ENCODE measurements at places on chromosomes 1 and 21. TPM values are rescaled to one million over a fixed set of nuclear protein-coding genes. Genes with fewer than 3 reads are reported as not detected.
A peak's percentile ranks its signal among the peaks of the same experiment; 100 is the strongest.

DNA sequence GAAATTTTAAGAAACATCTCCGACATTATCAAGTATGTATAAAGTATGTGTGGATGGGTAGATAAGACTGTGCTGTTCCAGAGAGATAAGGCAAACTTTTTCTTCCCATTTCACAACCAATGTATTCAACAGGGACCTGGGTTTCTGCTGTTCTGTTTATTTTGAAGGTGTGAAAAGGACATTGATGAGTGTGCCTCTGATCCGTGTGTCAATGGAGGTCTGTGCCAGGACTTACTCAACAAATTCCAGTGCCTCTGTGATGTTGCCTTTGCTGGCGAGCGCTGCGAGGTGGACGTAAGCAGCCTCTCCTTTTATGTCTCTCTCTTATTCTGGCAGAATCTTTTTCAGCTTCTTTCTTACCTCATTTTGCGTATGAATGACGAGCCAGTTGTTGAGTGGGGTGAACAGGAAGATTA lies 174.0 kb downstream of the CRB1 start:
- H3K27me3 ChIP-seq: no peaks in the 10 kb centered on the region
- no peak overlapping the region for H3K27ac ChIP-seq
- H3K4me1 ChIP-seq: no peaks in the 10 kb centered on the region

GRCh38 chr1:243799908-243800307 lies 50.1 kb downstream of the AKT3 start:
- peaks cover 3% of the 10 kb centered on the region for H3K4me1 ChIP-seq
- no peaks in the 10 kb centered on the region for H3K36me3 ChIP-seq

CCDC18 gene
- 2.0 TPM for polyA plus RNA-seq

CLIC6 gene
- 25.9 TPM for polyA plus RNA-seq

REN gene
- polyA plus RNA-seq: 0.75 TPM

DNA sequence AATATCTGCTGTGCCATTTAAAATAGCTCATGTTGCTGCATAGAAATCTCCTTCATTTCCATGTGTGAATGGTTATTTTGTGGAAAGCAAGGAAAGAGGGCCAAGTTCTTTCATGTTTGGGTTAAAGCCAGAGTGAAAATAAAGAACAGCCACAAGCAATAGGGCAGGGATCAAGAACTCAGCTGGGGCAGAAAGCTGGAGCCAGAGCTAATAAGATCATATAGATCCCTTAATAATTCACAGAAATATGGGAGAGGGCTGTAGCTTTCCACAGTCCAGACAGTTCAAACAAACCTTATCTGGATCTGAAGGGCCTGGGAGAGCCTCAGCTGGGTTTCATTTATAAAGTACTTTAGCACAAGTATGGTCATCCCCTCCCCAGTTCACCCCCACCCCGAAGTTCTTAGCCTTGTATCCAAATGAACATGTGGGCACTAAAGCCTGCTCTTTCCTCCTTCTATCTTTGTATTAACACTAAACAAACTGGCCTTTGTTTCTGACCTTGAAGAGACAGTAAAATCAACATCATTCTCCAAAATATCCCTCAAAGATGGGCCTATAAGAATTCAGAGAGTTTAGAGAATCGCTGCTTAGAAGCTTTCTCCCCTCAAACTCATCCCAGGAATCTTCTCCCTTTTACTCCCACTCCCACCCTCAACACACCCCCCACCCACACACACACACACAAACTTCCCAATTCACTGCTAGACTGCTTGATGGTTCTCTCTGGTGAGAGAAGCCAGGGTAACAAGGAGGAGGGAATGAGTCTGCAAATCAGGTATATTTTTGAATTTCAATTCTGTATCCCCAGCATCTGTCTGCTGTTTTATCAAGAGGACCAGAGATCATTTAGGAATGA lies 41.7 kb downstream of the UTP25 start:
- no peaks in the 10 kb centered on the region for H3K36me3 ChIP-seq
- H3K27ac ChIP-seq: no peak overlapping the region
- no peak for DNase-seq
- H3K4me3 ChIP-seq: no peak overlapping the region
- no peaks in the 10 kb centered on the region for H3K27me3 ChIP-seq

- H3K4me3 ChIP-seq: no peak overlapping the region
- peaks cover 3% of the 10 kb centered on the region for H3K4me1 ChIP-seq
- DNase-seq: no peak
- no peak overlapping the region for H3K27ac ChIP-seq
Measured at GRCh38 chr1:155313261-155313660, 4.6 kb downstream of the FDPS start.

GRCh38 chr21:42089093-42089631 lies 18.0 kb downstream of the UMODL1 start:
- H3K27ac ChIP-seq: no peak overlapping the region
- no peak for DNase-seq
- no peaks in the 10 kb centered on the region for H3K4me1 ChIP-seq
- no peaks in the 10 kb centered on the region for H3K27me3 ChIP-seq
- no peaks in the 10 kb centered on the region for H3K36me3 ChIP-seq
- H3K4me3 ChIP-seq: no peak overlapping the region

GRCh38 chr1:240831191-240831631 lies 219.3 kb upstream of the GREM2 start:
- H3K4me1 ChIP-seq: no peaks in the 10 kb centered on the region
- H3K36me3 ChIP-seq: no peaks in the 10 kb centered on the region

MAP10 gene
- 0.57 TPM for polyA plus RNA-seq

- no peaks in the 10 kb centered on the region for H3K4me1 ChIP-seq
- no peak for DNase-seq
- H3K4me3 ChIP-seq: no peak overlapping the region
- H3K27me3 ChIP-seq: no peaks in the 10 kb centered on the region
Measured at GRCh38 chr1:60560701-60561100, 487.1 kb upstream of the C1orf87 start.

DNA sequence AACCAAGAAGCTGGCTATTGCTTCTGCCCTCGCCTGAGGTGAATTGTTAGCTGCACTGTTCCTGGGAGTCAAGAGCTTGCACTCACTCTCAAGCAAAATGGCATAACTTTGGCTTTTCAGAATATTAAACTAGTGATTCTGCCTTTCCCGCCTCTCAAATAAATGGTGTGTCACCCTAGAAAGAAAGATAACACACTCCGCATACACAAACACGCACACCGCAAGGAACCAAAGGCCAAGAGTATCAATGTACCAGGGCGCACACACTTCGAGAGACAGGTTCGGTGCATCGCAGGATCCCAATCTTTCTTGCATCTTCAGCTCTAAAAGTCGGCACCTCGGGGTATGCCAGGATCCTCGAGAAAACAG lies 470 bp upstream of the RTCA start:
- peak overlapping the region; percentile 57 for H3K27ac ChIP-seq
- H3K4me3 ChIP-seq: peak overlapping the region; percentile 47
- H3K36me3 ChIP-seq: peaks cover 7% of the 10 kb centered on the region

- no peak overlapping the region for H3K4me3 ChIP-seq
- no peaks in the 10 kb centered on the region for H3K36me3 ChIP-seq
- H3K27ac ChIP-seq: peak overlapping the region; percentile 44
- DNase-seq: peak; percentile 91
- no peaks in the 10 kb centered on the region for H3K27me3 ChIP-seq
- H3K4me1 ChIP-seq: peaks cover 6% of the 10 kb centered on the region
Measured at GRCh38 chr1:32716312-32717148, 14.0 kb upstream of the SYNC start.

- H3K27me3 ChIP-seq: no peaks in the 10 kb centered on the region
- no peak overlapping the region for H3K27ac ChIP-seq
- DNase-seq: no peak
- no peaks in the 10 kb centered on the region for H3K4me1 ChIP-seq
- H3K36me3 ChIP-seq: no peaks in the 10 kb centered on the region
- no peak overlapping the region for H3K4me3 ChIP-seq
Measured at GRCh38 chr1:56202186-56202585, 377.2 kb downstream of the PLPP3 start.

SMG7 gene
- 17.4 TPM for polyA plus RNA-seq

ARMH1 gene
- 35.3 TPM for polyA plus RNA-seq

DNA sequence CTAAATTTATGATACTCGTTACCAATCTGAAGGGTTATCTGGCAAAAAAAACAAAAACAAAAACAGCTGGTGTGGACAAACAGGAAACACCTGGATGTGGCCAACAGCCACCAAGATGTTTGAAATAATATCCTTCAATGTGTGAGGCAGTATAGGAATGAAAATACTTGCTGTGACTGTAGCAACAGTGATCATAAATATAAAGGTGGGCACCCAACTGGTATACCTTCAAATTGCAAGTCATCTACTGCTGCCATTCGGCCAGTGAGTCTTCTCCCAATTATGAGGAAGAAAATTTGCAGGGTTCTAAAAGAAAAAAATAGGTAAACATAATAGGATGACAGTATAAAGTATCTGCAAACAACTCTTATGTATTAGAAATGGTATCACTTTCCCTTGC lies 916 bp downstream of the YIPF1 start:
- H3K4me3 ChIP-seq: no peak overlapping the region
- H3K27me3 ChIP-seq: no peaks in the 10 kb centered on the region
- peaks cover 11% of the 10 kb centered on the region for H3K36me3 ChIP-seq
- DNase-seq: no peak
- H3K27ac ChIP-seq: no peak overlapping the region

- DNase-seq: no peak
- no peak overlapping the region for H3K27ac ChIP-seq
- peaks cover 9% of the 10 kb centered on the region for H3K4me1 ChIP-seq
- no peak overlapping the region for H3K4me3 ChIP-seq
- no peaks in the 10 kb centered on the region for H3K27me3 ChIP-seq
- H3K36me3 ChIP-seq: peaks cover 5% of the 10 kb centered on the region
Measured at GRCh38 chr1:9844756-9845155, 21.0 kb upstream of the CLSTN1 start.

DNA sequence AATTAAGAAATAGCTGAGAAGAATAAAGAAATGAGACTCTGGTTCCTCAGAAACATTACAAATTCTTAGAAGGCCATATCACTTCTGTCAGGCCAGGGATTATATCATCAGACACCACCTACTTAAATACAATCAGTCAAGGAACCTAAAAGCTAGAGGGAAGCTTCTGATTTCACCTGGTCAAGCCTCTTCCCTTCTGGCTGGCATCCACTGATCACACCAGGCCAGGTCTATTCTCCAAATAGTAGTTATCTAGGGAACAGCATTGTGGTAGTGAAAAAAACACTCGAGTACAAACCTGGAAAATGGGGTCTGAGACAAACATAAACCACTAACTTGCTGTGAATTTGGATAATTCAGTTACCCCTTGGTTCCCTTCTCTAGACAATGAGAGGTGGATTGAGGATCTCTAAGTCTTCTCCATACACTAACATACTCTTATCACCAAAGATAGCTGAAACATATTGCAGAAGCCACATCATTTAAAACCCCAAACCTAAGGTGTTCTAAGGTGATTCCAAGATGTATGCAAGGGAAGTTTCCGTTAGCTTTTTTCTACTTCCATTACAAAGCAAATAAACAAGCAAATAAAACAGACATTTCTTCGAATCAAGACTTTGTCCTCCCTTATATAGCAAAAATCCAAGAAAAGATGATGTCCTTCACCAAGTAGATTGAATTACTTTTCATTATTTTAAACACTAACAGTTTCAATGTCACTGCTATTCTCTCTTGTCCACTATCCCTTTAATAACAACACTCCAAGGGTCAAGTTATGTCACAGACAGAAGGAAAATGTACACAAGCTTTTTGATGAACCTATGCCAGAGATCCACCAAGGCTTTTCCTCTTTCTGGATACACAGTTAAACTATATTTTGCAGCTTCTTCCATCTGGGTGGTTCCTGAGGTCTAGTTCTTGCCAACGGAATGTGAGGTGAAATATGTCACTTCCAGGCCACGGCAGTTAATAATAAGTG lies 212.9 kb downstream of the KCNH1 start:
- H3K4me3 ChIP-seq: no peak overlapping the region
- H3K36me3 ChIP-seq: no peaks in the 10 kb centered on the region
- no peaks in the 10 kb centered on the region for H3K4me1 ChIP-seq
- DNase-seq: no peak
- no peaks in the 10 kb centered on the region for H3K27me3 ChIP-seq

- no peak for DNase-seq
- no peaks in the 10 kb centered on the region for H3K27me3 ChIP-seq
- H3K4me1 ChIP-seq: no peaks in the 10 kb centered on the region
- no peak overlapping the region for H3K27ac ChIP-seq
- peaks cover 6% of the 10 kb centered on the region for H3K36me3 ChIP-seq
Measured at GRCh38 chr1:243415663-243416408, 160.0 kb downstream of the SDCCAG8 start.

SPRR5 gene
- polyA plus RNA-seq: not detected

- H3K27me3 ChIP-seq: no peaks in the 10 kb centered on the region
- no peak overlapping the region for H3K4me3 ChIP-seq
- H3K27ac ChIP-seq: no peak overlapping the region
- no peaks in the 10 kb centered on the region for H3K36me3 ChIP-seq
Measured at GRCh38 chr1:80769208-80769750, 1031.5 kb upstream of the ADGRL2 start.
